ENCODE measurements at places on chromosomes 6 and 20.
A peak's percentile ranks its signal among the peaks of the same experiment; 100 is the strongest.

GRCh38 chr6:29624520-29624961 is 8.4 kb downstream of the GABBR1 start:
- no peak for DNase-seq

DNA sequence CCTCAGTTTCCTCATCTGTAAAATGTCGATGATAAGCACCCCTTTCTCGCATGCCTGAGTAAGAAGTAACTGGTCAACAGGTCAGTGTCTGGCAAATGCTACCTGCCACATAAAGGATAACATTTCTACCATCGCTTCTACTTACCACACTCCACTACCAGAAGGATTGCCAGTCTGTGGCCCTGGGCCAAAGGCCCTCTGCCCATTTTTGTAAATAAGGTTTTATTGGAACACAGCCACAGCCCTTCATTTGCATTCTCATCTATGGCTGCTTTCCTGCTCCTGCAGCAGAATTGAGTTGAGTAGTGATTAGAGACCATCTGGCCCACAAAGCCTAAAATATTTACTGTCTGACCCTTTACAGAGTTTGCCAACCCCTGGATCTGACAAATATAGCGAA is 121.8 kb downstream of the TOX2 start:
- DNase-seq = no peak

DNA sequence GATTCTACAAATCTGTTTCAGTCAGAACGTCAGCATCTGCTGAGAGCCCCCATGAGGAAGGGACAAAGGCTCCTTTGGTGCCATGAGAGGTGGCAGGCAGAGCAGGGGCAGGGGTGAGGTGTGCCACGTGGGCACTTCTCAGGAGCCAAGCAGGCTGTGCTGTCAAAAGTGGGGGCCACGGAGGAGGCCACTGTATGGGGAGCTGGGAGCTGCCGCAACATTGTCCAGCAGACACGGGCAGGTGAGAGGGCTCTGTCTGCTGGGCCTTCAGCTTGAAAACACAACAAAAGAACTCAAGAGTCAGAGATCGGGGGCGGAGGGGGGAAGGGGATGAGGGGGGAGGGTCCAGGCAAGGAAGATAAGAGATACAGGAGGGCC is 21.6 kb upstream of the FOXP4 start:
- DNase-seq = no peak

DNA sequence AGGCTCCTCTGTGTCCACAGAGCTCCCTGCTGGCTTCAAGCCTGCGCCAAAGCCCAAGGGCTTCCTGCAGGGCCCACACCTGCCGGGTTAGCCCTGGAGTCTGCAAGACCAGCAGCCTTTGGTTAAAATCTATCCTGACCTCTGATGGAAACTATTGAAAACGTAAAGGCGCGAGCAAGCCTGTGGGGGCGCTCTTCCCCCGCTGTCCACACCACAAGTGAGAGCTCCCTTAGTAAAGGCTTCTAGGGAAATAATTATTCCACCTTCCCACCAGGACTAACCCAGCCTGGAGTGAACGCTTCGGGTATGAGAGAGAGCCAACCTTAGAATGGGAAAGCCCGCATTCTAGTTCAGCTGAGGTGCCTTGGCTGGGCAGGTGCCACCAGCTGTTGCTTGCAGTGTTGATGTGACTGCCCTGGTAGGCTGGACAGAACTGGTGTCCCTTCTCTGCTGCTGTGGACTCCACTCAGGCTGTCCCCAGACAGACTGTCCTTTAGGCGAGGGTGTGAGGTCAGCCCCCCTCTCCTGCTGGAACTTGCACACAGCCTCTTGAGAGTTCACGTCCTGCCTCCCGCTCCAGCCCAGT is 68.7 kb downstream of the SYTL3 start:
- DNase-seq = no peak

DNA sequence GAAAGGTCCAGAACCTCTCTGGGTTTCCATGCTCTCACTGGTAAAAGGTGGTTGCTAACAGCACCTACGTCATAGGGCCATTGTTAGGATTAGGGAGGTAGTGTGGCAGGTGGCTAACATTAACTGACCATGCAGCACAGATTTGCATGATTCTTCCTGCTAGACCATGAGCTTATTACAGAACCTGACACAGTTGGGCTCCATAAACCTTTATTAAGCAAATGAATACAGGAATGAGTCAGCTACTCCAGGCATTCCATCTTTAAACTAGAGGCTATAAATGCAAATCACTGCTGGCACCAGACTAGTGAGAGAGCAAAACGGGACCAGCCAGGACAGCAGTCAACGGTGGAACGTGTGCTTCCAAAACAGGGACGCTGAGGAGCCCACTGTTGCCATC is 440.1 kb downstream of the PTPRT start:
- DNase-seq = no peak

- peak; percentile 81 for DNase-seq
These were observed at the start of gene ELOVL4 for GRCh38 chr6:79947191-79948186. ELOVL4 (minus strand) TSS chr6:79947553; CDS start chr6:79947279, 274 bp downstream.

DNA sequence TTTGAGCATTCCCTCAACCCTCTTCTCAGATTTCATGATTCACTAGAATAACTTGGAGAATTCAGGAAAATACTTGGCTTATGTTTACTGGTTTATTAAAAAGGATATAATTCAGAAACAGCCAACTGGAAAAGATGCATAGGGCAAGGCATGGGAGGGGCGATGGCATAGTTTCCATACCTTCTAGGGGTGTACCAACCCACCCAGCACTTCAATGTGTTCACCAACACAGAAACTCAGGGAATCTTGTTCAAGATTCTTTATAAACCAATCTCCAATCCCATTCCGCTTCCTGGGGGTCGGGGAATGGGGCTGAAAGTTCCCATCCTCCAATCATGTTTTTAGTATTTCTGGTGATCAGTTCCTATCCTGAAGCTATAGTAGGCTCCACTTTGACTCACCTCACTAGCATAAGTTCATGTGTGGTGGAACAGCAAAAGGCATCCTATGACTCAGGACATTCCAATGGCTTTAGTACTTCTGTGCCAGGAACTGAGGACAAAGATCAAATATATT is 164.4 kb downstream of the SIM1 start:
- DNase-seq = no peak

DNA sequence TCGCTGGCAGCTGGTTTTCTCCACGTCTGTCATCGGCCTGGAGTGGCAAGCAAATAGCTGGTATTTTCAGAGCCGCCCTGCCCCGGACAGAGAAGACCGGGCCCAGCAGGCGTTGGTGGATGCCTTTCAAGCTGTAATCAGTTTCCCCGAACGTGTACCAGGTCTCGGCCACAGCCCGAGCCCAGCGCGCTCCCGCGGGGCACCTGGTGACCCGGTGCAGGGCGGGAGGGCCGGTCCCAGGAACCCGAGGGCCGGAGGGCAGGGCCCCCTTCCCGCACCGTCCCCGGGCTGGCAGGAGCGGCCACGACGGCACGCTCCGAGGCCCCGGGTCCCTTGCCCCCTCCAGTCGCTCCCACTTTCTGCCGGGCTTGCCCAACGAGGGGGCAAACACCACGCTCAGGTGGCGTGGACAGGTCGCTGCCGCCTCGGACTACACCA is 348 bp upstream of the PYGB start:
- no peak for DNase-seq

- DNase-seq = no peak
These were observed 126.1 kb downstream of the TFAP2C start for GRCh38 chr20:56755201-56755600.

GRCh38 chr20:31505903-31506302 is 8.3 kb upstream of the HM13 start:
- DNase-seq = no peak

DNA sequence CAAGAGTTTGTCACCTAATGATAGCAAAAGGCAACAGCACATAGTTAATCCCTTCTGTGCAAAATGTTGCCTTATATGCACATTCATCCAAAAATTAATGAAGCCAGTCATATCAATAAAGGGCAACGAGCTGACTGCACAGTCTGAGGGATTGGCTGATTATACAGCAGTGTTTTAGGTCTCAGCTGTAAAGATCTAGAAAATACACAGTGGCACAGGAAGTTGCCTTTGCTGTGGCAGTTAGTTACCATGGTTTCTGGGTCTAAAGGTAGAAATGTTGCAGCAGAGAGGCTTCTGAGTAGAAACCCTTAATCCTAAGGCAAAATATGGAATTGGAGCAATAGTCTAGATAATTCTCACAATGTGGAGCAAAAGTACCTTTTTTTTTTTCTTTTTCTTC is 89.7 kb downstream of the SMPDL3A start:
- no peak for DNase-seq

DNA sequence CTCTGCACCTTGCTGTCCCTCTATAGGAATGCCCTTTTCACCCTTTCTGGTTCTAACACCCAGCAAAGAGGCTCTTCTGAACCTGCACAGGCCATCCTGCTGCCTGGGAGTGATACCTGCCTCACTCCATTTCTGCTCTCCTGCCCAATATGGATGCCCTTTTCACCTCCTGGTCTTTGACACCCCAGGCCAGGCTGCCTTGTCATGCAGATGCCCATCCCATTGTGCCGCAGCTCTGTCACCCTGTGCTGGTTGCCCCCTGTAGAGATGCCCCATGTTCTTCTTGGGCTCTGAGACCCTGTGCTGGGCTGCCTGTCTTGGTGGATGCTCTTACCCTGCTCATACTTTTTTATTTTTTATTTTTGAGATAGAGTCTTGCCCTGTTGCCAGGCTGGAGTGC is 95.3 kb downstream of the CDKAL1 start:
- no peak for DNase-seq

DNA sequence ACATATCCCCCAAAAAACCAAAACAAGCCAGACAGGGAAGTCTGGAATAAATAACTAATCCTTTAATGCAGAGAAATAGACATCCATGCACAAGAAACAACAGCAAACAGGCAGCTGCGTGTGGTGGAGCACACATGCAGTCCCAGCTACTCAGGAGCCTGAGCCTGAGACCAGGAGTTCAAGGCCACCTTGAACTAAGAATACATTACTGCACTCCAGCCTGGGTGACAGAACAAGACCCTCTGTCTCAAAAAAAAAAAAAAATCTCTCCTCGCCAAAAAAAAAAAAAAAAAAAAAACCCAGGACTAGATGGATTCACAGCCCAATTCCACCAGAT is 48.2 kb upstream of the SRSF6 start:
- no peak for DNase-seq

DNA sequence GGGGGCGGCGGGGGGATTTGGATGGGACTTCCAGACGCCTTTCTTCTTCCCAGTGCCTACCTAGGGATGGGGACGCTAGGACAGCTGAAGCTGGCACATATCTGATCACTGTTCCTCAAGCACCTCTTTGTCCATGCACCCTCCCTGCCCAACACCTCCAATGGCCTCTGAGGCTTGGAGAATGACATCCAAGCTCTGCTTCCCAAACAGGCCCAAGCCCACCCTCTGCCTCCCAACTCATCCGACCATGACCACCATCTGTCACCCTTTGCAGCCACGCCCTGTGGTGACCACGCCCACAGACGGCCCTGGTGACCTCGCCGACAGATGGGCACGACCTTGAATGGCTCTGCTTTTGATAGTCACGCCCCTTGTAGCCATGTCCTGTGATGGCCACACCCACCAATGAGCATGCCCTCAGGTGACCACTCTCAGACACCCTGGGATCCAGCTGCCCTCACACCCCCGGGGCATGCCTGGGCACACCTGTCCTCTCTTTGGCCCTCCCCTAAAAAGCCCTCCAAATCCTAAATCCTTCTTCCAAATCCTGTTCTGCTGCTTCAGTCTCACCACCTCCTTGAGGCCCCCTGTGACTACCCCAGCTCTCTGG is 51.0 kb downstream of the SSR1 start:
- peak; percentile 10 for DNase-seq
